ENCODE measurements at places on chromosomes 12 and 14. TPM values are rescaled to one million over a fixed set of nuclear protein-coding genes. Genes with fewer than 3 reads are reported as not detected.

Gene PTHLH
- 2.9 TPM for total RNA-seq

- DNase-seq: no peak
- no peaks in the 10 kb centered on the region for H3K27me3 ChIP-seq
- H3K36me3 ChIP-seq: no peaks in the 10 kb centered on the region
- no peak overlapping the region for H3K4me3 ChIP-seq
Observed at GRCh38 chr12:68506619-68507018, 104.1 kb upstream of the RAP1B start.

Gene ALG10
- 4.2 TPM for total RNA-seq

GRCh38 chr12:23049180-23049579, 424.2 kb downstream of the ETNK1 start:
- no peak overlapping the region for H3K27ac ChIP-seq
- no peaks in the 10 kb centered on the region for H3K36me3 ChIP-seq
- DNase-seq: no peak
- H3K4me3 ChIP-seq: no peak overlapping the region
- no peaks in the 10 kb centered on the region for H3K27me3 ChIP-seq

GRCh38 chr14:93564918-93565317, 134.2 kb downstream of the UNC79 start:
- no peak overlapping the region for H3K27ac ChIP-seq

Gene COCH
- not detected for total RNA-seq

DNA sequence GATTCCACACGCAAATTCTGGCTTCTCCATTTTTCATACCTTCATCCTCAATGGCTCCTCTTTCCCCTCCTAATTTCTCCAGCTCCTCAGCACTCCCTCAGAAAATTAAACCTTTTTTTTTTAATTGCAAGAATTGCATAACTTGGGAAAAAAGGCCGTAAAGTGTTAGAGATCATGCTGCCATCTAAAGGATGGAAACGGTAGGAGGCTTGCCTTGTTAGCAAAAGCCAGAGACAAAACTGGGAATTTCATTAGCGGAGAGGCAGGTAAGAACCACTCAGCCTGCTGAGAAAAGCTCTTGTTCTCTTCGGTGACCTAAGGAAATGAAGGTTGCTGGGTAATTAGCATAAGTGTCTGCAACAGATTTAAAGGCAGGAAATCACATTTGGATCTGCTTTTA, 204.3 kb downstream of the AEBP2 start:
- H3K36me3 ChIP-seq: no peaks in the 10 kb centered on the region
- H3K4me3 ChIP-seq: no peak overlapping the region
- H3K27me3 ChIP-seq: no peaks in the 10 kb centered on the region
- peak; percentile 30 for DNase-seq
- H3K27ac ChIP-seq: no peak overlapping the region

- H3K36me3 ChIP-seq: no peaks in the 10 kb centered on the region
- no peaks in the 10 kb centered on the region for H3K4me1 ChIP-seq
- no peak overlapping the region for H3K27ac ChIP-seq
- H3K27me3 ChIP-seq: no peaks in the 10 kb centered on the region
- DNase-seq: no peak
Observed at GRCh38 chr14:58829594-58829993, 191.8 kb downstream of the DACT1 start.

Gene ATXN2
- total RNA-seq: 189 TPM

Gene MMP17
- 5.5 TPM for total RNA-seq

DNA sequence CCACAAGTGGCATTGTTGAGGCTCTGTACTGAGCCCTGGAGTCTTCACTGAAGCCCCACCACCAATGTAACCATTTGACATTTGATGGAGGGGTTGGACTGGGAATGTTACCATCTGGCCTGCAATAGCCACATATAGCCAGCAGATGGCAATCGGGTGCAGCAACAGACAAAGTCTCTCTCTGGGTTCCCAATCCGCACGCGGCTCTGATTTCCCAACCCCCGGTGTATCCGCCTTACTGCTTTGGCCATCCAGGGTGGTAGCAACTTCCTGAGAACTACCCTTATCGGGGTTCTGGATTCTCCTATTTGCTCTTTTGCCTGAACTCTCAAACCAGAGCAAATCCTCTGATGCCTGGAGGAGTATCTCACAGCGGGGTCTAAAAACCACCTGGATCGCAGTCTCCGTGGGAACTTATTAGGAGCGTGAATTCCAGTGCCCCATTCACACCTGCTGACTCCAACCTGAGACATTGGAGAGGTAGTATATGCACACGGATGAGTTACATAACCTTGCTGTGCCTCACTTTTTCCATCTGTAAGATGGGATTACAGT, 14.2 kb downstream of the VRTN start:
- no peak overlapping the region for H3K27ac ChIP-seq
- peak; percentile 82 for DNase-seq
- peaks cover 3% of the 10 kb centered on the region for H3K4me1 ChIP-seq
- H3K36me3 ChIP-seq: no peaks in the 10 kb centered on the region

DNA sequence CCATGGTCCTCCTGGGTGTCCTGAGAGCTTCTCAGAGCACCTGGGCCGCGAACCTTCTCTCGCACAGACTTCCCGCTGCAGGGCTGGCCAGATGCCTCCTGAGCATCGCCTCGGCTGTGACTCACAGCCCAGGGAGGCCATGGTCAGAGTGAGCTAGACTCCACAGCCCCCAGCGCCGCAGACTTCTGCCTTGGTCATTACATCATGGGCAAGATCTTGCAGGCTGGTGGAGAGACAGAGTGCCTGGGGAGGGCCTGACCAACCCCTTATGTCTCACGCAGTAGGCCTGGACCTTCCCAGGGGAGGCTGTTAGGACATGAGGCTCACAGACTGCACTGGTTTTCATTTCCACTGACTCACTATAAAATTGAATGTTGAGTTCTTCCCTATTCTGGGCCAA, 41.8 kb downstream of the SMOC1 start:
- H3K27ac ChIP-seq: no peak overlapping the region
- no peaks in the 10 kb centered on the region for H3K36me3 ChIP-seq
- DNase-seq: no peak
- no peak overlapping the region for H3K4me3 ChIP-seq

Gene IQSEC3
- 19.0 TPM for total RNA-seq

Gene ALDH1L2
- total RNA-seq: 11.6 TPM

GRCh38 chr14:51860825-51861499, 550 bp downstream of the GNG2 start:
- H3K4me3 ChIP-seq: peak overlapping the region; percentile 45
- H3K36me3 ChIP-seq: no peaks in the 10 kb centered on the region
- H3K27ac ChIP-seq: peak overlapping the region; percentile 79
- DNase-seq: no peak
- H3K4me1 ChIP-seq: peaks cover 36% of the 10 kb centered on the region
- H3K27me3 ChIP-seq: no peaks in the 10 kb centered on the region

Gene MYF5
- not detected for total RNA-seq

Gene MAP3K9
- total RNA-seq: 9.4 TPM

DNA sequence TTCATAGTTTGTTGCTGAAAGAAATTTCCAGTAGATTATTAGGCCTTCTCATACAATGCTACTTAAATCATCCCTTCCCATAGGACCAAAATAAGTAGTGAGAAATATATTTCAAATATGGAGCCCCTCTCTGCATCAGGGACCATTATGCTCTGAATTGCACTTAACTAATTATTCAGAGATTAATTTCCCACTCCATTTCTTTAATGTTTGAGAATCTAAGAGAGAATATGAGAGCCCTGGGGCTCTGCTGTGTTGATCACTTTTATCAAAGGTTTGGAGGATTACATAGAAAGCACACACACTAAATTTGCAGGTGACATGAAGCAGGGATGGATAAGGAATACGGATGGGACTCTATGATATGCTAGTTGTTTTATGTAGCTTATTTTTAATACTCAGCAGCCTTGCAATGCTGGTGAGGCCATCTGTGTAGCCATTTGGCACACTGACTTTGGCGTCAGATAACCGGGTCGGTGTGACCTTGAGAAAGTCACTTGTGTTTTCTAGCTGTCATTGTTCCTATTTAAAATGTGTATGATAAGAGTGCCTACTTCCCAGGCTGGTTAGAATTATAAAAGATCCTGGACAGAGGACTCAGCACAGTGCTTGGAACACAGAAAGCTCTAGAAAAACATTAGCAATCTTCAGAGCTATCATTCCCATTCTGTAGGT, 49.9 kb upstream of the FBXO21 start:
- no peaks in the 10 kb centered on the region for H3K27me3 ChIP-seq
- H3K4me3 ChIP-seq: no peak overlapping the region
- no peak overlapping the region for H3K27ac ChIP-seq
- H3K4me1 ChIP-seq: no peaks in the 10 kb centered on the region
- no peak for DNase-seq

DNA sequence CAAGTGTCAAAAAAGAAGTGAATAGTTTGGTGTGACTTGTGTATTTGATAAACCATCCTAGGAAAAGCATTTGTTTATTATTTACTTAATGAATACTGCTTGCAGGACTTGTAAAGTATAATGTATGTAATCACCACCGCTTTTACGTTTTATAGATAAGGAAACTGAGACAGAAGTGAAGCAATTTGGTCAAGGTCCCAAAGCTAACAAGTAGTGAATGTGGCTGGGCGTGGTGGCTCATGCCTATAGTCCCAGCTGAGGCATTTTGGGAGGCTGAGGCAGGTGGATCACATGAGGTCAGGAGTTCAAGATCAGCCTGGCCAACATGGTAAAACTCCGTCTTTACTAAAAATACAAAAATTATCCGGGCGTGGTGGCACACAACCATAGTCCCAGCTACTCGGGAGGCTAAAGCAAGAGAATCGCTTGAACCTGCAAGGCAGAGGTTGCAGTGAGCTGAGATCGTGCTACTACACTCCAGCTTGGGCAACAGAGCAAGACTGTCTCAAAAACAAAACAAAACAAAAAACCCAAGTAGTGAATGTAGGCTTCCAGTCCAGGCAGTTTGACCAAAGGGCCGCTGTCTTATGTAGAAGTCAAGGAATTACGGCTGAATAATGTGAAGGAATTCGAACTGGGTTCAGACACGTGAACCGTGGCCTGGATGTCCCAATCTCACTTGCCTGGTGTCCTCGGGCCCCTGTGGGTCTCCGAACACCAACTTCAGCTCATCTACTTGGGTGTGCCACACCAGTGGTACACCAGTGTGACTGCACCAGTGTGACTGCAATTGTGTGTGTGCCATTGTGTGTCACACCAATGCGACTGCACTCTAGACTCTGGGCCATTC, 88.3 kb upstream of the MED13L start:
- H3K27ac ChIP-seq: peak overlapping the region; percentile 55
- DNase-seq: no peak
- H3K36me3 ChIP-seq: no peaks in the 10 kb centered on the region
- no peaks in the 10 kb centered on the region for H3K27me3 ChIP-seq
- H3K4me3 ChIP-seq: no peak overlapping the region

Gene ACSM4
- not detected for total RNA-seq

GRCh38 chr12:111529424-111530368, 69.4 kb downstream of the ATXN2 start:
- H3K27ac ChIP-seq: no peak overlapping the region
- DNase-seq: no peak
- no peak overlapping the region for H3K4me3 ChIP-seq
- H3K4me1 ChIP-seq: no peaks in the 10 kb centered on the region
- H3K36me3 ChIP-seq: no peaks in the 10 kb centered on the region
- no peaks in the 10 kb centered on the region for H3K27me3 ChIP-seq

GRCh38 chr12:56087220-56087619, 7.3 kb downstream of the ERBB3 start:
- H3K27me3 ChIP-seq: no peaks in the 10 kb centered on the region
- peak; percentile 93 for DNase-seq
- H3K4me1 ChIP-seq: peaks cover 13% of the 10 kb centered on the region
- no peak overlapping the region for H3K4me3 ChIP-seq

GRCh38 chr14:100156776-100157175, 2.7 kb downstream of the DEGS2 start:
- H3K36me3 ChIP-seq: no peaks in the 10 kb centered on the region
- H3K27ac ChIP-seq: no peak overlapping the region
- no peak overlapping the region for H3K4me3 ChIP-seq
- peaks cover 23% of the 10 kb centered on the region for H3K4me1 ChIP-seq
- peaks cover 8% of the 10 kb centered on the region for H3K27me3 ChIP-seq

GRCh38 chr12:92539976-92540781, 162.6 kb upstream of the PLEKHG7 start:
- peaks cover 24% of the 10 kb centered on the region for H3K4me1 ChIP-seq
- DNase-seq: peak; percentile 15
- H3K27ac ChIP-seq: no peak overlapping the region
- no peaks in the 10 kb centered on the region for H3K36me3 ChIP-seq

DNA sequence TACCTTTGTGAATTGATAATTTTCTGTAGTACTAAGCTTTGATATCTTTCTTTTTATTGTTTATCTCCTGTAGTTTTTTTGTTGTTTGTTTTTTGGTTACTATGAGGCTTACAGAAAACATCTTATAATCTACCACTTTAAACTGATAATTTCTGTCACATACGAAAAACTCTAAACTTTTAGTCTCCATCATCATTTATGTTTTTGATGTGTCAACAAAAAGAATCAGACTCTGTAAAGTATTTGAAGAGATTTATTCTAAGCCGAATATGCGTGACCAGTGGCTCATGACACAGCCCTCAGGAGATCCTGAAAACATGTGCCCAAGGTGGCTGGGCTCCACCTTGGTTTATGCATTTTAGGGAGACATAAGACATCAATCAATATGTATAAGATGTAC, 167.1 kb upstream of the ARHGAP5 start:
- no peaks in the 10 kb centered on the region for H3K4me1 ChIP-seq
- no peak overlapping the region for H3K27ac ChIP-seq
- no peaks in the 10 kb centered on the region for H3K36me3 ChIP-seq
- no peak for DNase-seq
- H3K27me3 ChIP-seq: no peaks in the 10 kb centered on the region

DNA sequence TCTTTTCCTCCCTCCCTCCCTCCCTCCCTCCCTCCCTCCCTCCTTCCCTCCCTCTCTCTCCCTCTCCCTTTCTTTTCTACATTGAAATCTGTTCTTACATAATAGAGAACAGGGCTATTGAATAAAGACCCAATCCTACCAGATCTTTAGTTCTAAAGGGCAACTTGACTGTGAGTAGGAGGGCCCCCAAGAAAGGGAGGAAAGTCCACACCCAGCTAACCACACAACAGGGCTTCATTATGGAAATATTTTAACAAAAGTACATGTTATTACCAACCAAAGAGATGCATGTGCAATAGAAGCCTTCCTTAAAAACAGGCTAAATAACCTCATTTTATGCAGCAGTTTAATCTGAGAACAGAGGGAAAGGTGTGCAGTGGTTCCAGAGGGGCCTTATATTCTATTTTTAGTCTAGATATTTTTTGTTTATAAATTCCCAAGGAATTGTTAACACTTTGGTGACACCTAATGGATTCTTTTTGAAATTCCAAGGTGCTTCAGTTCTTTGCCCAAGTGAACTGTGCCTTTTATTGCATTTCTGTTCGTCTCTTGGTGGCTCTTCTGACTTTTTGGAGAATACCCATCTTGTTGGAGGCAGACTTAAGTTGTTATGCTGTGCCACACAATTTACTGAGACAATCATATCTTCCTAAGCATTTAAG, 63.0 kb downstream of the GNS start:
- H3K27me3 ChIP-seq: no peaks in the 10 kb centered on the region
- H3K36me3 ChIP-seq: no peaks in the 10 kb centered on the region
- H3K27ac ChIP-seq: peak overlapping the region; percentile 27
- DNase-seq: no peak

All from upper lobe of left lung (tissue), 6 donors.